Epithelial cell of proximal tubule (primary cell): ENCODE measurements at places on chromosomes 6 and 20.

DNA sequence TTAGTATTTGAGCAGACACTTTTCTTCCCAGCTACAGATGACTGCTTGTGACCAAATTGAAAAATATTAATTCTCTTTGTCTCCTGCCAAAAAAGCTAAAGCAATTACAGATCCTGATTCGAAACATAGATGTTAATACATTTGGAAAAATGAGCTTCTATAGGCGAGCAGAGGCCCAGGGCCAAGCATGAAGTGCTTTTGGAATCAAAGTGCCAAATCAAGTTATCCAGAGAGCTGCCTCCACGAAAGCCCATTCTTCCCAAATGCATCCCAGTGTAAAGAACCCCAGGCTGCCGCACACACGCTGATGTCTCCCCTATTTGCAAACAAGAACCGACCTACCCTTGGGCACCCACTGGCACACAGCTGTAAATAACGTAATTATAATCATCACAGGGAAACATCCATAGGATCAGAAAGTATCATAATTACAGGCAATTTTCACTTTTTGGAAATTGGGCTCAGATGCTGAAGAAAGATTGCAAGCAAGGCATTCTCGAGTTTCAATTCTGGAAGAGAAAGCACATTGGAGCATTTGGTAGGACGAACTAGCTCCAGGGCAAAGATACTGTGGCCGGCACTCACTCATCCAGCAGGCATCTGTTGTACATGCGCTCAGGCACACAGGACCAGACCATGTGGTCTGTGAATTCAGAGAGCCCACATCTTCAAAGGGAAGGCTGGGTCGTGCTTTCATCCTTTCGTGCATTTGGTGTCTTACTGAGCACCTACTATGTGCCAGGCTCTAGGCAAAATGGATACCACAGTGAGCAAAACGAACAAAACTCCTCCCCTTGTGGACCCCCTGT lies 45.9 kb downstream of the BMP7 start:
- no peak for DNase-seq

GRCh38 chr6:3222506-3223038 lies 4.9 kb downstream of the TUBB2B start:
- no peak for DNase-seq

DNA sequence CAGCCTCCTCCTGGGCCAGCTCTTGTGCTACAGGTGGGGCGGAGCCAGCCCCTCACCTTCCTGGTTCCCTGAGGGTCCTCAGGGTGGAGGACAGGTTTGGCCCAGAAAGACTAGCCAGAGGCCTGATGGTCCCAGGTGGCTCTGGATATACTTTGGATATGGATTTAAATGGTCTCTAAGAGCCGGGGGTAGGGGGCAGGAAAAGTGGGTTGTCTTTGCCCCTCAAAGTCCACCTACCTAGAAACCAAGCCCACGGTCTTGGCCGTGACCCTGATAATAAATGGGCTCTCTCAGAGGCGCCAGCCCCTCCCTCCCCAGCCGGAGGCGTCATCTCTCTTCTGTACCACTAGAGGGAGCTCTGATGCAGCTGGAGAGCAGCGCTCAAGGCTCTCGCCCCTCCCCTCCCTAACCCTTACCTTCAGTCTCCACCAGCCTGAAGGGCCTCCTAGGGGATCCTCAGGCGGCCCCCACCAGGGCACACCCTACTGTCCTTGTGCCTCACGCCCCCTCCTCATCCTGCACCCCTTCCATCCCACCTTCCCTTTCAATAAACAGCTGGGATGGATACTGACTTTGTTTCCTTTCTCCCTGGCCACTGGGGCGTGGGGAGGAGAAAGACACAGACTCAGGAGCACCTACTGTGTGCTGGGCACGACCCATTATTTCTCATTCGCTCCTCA lies 7.5 kb downstream of the NRSN2 start:
- no peak for DNase-seq

- no peak for DNase-seq
Measured at GRCh38 chr6:83221889-83222479, 28.8 kb downstream of the RWDD2A start.

DNA sequence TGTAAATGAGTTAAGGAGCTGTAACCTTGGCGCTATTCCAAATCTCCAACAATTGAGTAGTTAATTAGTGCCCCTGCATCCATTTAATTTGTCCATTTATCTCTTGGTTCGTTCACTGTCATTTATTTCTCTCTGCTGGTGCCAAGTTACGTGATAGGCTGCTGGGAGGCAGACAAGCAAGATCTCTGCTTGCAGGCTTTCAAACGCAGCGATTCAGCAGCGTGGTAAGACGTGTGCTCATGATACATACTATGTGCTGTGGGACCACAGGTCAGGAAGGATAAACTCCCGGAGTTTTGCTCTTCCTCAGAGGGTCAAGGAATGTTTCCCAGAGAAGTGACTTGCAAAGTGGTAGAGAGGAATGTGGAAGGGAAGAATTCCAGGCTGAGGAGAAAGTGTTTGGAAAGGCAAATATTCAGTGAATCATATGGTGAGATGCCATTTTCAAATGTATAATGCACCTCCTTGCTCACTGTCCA lies 46.4 kb downstream of the UTRN start:
- DNase-seq, result no peak

GRCh38 chr6:48766349-48766748 lies 655.4 kb upstream of the PTCHD4 start:
- DNase-seq, result peak; percentile 76

GRCh38 chr6:130825772-130826441 lies 1.3 kb upstream of the SMLR1 start:
- DNase-seq, result no peak

GRCh38 chr6:43579171-43579570 lies 3.2 kb downstream of the POLH start:
- DNase-seq, result peak; percentile 77

- no peak for DNase-seq
Measured at GRCh38 chr6:34223381-34223955, 13.2 kb upstream of the HMGA1 start.

DNA sequence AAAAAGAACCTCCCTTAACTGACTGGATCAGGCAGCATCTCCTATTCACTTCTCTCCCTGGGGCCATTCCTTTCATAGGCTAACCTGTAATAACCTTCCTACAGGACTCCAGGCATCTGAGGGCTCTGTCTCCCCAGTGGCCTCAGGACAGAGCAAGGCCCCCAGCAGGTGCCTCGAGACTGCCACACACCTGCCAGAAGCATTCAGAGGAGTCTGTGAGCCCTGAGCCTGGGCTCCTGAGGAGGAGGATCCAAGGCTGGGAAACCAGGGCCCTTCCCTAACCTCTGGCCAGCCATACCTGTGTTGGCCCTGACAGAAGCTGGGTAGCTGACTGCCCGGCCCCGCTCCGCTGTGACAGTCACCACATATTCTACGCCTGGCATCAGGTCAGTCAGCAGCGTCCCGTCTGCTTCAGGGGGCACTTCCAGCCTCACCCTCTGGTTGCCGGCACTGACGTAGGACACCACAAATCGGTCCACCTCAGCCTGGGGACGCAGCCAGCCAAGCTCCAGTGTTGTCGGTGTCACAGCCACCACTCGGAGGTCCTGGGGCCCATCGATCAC lies 20.6 kb downstream of the TNXB start:
- no peak for DNase-seq

- DNase-seq, result no peak
Measured at GRCh38 chr6:155077784-155078183, 82.7 kb downstream of the TIAM2 start.

- no peak for DNase-seq
Measured at GRCh38 chr20:41540459-41540858, 77.7 kb downstream of the CHD6 start.

- DNase-seq, result no peak
Measured at GRCh38 chr6:47587493-47587892, 109.9 kb downstream of the CD2AP start.
